ENCODE measurements at places on chromosomes 6 and 20. TPM values are rescaled to one million over a fixed set of nuclear protein-coding genes. Genes with fewer than 3 reads are reported as not detected.

DNA sequence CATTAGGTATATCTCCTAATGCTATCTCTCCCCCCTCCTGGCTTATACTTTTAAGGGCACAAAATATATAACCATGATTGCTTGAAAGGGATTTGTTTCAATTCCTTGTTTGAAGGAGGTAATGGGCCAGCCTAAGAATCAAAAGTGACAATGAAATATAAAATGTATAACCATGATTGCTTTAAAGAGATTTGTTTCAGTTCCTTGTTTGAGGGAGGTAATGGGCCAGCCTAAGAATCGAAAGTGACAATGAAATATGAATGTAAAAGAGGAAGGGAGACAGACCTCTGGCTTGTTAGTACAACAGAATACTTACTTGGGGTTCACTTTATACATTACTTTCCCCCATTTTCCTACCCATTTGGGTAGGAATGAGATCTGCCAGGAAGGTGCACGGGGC, 55.5 kb downstream of the FOXC1 start:
- DNase-seq: no peak

DNA sequence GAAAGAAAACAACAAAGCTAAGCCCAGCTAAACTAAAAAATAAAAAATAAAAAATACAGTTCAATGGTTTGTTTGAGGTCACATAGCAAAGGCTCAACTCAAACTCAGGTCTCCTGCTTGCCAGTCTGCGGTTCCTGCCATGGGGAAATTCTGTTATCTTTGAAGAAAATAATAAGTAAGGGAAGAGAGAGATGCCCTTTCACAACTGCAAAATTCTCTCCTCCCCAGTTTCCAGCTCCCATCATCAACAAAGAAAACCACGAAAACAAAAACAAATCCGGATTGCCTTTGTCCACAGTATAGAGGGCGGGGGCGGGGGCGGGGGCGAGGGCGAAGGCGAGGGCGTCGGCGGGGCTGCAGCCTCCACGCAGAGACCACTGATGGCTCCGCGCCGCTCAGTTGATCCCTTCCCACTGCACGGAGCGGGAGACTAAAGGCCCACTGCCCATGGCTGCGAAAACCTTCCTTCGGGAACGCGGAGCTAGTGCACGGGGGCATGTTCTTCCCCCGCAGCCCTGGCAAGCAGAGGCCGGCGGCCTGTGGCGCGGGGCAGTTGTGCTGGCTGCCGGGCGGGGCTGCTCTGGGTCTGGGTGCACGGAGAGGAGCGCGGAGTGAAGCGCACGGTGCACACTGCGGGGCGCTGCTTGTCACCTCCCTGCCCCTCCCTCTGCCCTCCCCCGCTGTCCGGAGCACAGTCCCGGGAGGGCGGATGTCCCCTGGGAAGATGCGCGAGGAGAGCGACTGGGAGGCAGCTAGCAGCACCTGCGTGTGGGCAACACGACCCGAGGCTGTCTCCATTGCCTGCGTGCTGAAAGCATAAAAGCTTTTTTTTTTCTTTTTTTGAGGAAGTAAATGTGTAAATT, 54.1 kb upstream of the TPD52L1 start:
- DNase-seq: no peak

Gene PXMP4
- total RNA-seq: 11.7 TPM

DNA sequence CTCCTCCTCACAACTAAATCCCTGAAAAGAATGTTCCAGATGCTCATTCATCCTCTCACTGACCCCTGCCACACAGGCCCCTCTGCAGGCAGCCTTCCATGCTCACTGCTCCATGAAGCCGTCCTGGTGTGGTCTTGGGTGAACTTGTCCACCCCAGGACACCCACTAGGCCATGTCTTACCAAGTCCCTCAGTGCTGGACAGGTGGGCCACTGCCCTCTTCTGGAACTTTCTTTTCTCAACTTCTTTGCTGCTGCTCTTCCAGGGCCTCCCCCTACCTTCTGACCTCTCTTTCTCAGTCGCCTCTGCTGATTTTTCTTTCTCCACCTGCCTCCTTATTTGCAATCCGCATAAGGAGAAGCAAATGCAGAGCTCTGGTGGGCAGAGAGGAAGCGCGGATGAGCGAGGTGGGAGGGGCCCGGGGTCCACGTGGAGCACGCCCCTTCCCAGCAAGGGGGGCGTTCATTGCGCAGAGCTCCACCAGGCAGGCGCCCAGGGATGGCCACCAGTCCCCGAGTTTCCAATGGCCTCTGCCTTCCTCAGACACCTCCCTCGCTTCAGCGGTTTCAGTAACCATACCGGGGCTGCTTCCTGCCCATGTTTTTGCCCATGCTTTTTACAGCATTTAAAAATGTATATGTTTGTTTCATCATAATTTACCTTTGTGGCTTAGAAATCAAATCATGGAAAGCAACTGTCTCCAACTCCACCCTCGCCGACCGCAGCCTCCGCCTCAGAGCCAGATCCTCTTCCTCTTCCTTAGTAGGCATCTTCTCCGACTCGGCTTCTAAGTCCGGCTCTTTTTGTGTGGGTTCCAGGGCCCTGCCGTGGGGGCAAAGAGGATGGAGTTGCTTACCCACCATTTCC, 129.6 kb downstream of the ZDHHC14 start:
- DNase-seq: no peak

DNA sequence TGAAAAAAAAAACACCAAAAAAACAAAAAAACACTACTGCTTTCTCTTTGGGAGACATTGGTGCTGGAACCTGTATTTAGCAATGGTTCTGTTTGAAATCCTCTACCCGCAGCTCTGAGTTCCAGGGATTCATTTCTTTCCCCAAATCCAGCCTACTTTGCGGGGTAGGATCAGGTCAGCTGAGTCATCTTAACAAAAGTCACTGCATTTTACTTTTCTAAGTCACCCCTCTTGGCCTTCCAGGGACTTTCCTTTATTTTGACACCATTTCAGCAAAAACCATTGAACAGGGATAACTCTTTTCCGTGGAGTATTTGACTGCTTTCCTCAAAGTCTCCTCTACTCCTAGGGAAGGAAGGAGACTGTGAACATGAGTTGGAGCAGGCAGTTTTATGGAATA, 837.6 kb downstream of the MAFB start:
- no peak for DNase-seq

GRCh38 chr20:11051136-11051535, 377.3 kb upstream of the JAG1 start:
- no peak for DNase-seq

- no peak for DNase-seq
Measured at GRCh38 chr6:25314509-25315175, 35.5 kb downstream of the CARMIL1 start.

Gene ULBP3
- 5.6 TPM for total RNA-seq

Gene PHACTR2
- total RNA-seq: 59.9 TPM

Gene LEMD2
- 30.0 TPM for total RNA-seq

- no peak for DNase-seq
Measured at GRCh38 chr6:119834418-119834817, 484.9 kb upstream of the MAN1A1 start.

Gene PREX1
- 59.4 TPM for total RNA-seq

Gene SLC2A10
- 19.5 TPM for total RNA-seq

DNA sequence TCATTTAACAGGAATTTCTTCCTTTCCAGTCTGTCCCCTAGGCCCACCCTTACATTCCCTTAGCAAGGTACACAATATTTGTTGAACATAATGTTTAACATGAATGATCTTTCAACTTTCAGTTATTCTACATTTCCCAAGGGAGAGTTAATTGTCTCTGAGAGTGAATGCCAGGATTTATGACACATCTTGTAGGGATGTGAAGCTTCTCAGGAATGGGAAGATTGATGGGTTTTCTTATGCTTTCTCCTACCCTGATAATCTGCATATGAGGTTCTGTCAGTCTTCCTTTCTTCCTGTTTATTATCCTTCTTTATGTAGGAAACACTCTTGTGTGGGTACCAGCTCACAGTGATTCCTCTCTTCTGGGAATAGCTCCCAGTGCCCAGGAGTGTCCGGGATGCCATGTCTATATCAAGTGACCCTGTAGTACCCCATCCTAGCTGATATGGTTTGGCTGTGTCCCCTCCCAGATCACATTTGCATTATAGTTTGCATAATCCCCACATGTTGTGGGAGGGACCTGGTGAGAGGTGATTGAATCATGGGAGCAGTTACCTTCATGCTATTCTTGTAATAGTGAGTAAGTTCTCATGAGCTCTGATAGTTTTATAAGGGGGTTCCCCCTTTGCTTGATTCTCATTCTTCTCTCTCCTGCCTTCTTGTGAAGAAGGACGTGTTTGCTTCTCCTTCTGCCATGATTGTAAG, 7.1 kb upstream of the FYN start:
- no peak for DNase-seq

DNA sequence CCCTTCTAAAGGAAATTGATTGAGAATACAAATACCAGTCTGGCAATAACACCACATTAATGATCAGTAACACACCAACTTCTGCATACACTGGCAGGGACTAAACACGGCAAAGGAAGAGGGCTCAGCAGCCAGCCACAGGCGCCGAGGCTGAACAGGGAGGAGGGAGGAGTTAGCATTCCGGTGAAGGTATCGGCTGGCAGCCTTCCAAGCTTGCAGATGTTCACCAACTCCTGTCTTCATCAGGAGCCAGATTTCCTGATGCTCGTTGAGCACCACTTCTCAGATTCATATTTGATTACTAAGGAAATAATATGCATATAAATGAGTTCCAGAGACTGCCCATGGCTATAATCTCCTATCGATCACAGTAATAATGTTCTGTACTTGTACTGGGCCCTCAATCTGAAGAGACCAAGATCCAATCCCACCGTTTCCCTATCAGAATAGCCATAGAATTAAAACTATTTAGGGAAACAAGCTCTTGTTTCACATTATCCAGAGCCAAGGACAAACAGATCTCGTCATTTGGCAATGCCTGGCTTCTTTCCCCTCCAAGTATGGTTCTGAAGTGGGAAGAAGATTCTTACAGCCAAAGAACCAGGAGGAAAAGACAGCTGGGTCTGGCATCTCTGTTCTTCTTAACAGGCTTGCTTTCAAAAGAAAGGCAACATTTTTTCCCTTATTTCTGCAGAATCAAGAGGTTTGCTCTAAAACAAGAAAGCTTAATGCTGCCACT, 42.2 kb downstream of the GFOD1 start:
- no peak for DNase-seq

- DNase-seq: no peak
Measured at GRCh38 chr6:146938266-146938665, 266.0 kb upstream of the STXBP5 start.

- DNase-seq: no peak
Measured at GRCh38 chr20:3340443-3340842, 67.0 kb downstream of the DNAAF9 start.

Gene LCA5
- total RNA-seq: 13.0 TPM

- no peak for DNase-seq
Measured at GRCh38 chr6:138555421-138555988, 56.2 kb upstream of the NHSL1 start.

Gene COL21A1
- 51.7 TPM for total RNA-seq

- no peak for DNase-seq
Measured at GRCh38 chr6:91098006-91098405, 511.1 kb upstream of the MAP3K7 start.

Gene NRN1
- total RNA-seq: 43.9 TPM

- no peak for DNase-seq
Measured at GRCh38 chr6:42448391-42448790, 3.3 kb downstream of the TRERF1 start.

GRCh38 chr6:23325065-23325464, 755.7 kb downstream of the HDGFL1 start:
- no peak for DNase-seq

GRCh38 chr20:5779071-5779900, 29.1 kb downstream of the SHLD1 start:
- DNase-seq: no peak

GRCh38 chr6:28767691-28768090, 156.1 kb downstream of the TRIM27 start:
- DNase-seq: no peak

DNA sequence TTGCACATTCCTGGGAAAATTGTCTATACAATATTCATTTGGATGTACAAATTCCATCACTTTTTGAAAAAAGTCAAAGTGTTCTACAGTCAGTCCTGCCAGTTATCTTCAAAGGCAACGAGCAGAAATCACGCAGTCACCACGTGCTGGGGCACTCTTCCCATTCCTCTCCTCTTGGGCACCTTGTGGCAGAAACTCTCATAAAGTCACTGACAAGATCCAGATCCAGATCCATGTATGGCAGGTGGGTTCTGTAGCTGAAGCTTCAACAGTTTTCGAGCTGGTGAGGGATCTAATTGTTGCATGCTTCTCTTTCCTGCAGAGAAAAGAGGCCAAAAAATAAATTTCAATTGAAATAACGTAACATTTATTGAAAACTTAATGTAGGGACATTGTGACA, 6.7 kb upstream of the NDRG3 start:
- no peak for DNase-seq

DNA sequence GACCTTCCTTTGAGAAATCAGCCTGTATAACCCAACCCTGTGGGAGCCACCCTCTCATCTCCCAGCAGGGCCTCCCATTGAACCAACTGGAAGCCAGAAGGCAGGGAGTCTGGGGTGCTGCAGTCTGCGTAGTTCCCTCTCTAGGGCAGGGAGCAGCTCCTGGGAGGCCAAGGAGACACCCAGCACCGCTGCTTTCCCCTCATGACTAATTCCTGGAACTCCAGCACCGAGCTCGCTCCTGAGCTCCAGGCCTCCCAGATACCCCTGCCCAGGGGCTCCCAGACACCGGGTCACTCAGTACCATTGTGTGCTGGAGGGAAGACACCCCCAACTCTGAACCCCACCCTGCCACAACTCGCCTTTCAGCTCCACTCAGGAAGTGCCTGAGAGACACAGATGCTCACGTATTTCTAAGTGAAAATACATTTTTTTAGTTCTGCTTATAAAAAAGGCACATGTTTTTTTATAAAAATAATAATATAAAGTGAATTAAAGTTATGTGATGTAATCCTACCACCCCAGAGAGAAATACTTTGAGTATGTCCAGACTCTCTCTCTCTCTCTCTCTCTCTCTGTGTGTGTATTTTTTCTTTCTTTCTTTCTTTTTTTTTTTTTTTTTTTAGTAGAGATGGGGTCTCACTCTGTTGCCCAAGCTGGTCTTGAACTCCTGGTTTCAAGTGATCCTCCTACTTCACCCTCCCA, 17.5 kb downstream of the PIM1 start:
- no peak for DNase-seq

Gene DEFB115
- total RNA-seq: not detected

- no peak for DNase-seq
Measured at GRCh38 chr6:22448291-22448711, 121.1 kb upstream of the HDGFL1 start.

Gene MOCS1
- 11.6 TPM for total RNA-seq

Gene SALL4
- 1.3 TPM for total RNA-seq

Gene CFAP206
- total RNA-seq: 11.5 TPM

Gene SLC17A3
- not detected for total RNA-seq

Gene SSTR4
- 0.89 TPM for total RNA-seq

GRCh38 chr6:112717401-112717800, 370.3 kb downstream of the RFPL4B start:
- DNase-seq: no peak

Gene TAF8
- total RNA-seq: 17.9 TPM

Gene RIPOR3
- 4.7 TPM for total RNA-seq

Gene SLC13A3
- 303 TPM for total RNA-seq

- DNase-seq: no peak
Measured at GRCh38 chr6:104711371-104711770, 148.3 kb downstream of the HACE1 start.

- DNase-seq: no peak
Measured at GRCh38 chr20:11032611-11033010, 358.8 kb upstream of the JAG1 start.

All from spinal cord (tissue), 10 donors.